ENCODE measurements at places on chromosomes 1 and 21.

GRCh38 chr1:155037851-155038441 lies 4.3 kb downstream of the DCST1 start:
- no peak for DNase-seq

GRCh38 chr1:33032126-33032869 lies 4.4 kb downstream of the AK2 start:
- no peak for DNase-seq

GRCh38 chr1:167587872-167588271 lies 34.3 kb upstream of the CREG1 start:
- no peak for DNase-seq

- DNase-seq = no peak
These were observed 128.9 kb upstream of the ADAR start for GRCh38 chr1:154736841-154737240.

DNA sequence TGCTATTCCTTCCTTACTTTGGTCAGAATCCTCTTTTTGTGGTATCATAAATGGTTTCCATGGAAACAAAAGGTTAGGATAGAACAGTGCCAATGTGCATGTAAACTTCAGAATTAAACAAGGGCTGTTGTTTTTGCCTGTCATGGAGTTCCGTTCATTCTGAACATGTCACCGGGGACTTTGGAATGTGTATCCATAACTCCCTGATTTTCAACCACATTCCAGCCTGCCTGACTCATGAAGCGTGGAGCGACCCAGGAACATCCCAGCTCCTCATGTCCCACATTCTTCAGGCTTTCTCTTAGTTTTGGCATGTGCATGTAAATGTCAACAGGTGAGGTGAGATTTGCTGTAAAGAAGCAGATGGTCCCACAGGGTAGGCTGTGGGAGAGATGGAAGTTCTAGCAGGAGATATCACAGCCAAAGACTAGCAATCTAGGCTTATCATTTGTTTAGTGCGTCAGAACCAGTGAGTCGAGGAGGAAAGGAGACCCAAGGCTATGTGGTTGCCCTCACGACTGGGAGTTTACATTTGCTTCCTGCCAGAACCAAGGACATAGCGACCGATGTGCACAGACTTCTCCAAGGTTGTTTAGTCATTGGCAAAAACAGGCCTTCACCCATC lies 23.0 kb upstream of the DNAJC11 start:
- DNase-seq = no peak
